ENCODE measurements at places on chromosomes 1 and 21. TPM values are rescaled to one million over a fixed set of nuclear protein-coding genes. Genes with fewer than 3 reads are reported as not detected.

DNA sequence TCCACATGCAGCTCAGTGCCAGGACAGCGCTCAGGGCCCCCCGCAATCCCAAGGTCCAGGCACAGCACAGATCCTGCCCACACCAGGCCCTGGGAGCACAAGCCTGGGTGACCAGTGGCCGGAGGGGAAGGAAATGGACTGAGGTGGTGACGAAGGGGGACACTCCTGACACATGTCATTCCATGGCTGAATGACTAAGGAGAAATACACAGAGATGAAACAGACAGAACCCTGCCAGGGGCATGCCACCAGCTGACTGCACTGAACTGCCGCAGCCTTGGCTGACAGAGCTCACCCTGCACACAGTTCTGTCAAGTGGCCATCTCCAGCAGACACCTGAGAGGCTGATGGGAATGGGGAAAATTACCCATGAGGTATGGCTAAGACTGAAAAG is 56.1 kb downstream of the HSF2BP start:
- DNase-seq, result no peak

DNA sequence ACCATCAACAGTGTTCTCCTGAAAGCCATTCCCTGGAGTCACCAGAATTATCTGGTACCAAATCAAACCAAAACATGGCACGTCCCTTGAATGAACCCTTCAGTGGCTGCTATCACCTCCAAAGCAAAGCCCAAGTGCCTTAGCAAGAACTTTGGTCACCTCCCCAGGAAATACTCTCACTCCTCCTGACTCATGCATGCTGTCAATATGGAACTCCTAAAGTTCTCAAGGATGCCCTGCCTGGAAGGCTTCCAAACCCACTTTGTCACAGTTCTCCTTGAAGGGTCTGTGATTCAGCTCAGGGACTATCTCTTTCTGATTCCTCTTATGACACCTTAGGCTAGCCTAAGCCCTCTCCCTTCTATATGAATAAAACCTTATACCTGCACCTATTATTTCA is 146.1 kb upstream of the RUNX1 start:
- DNase-seq, result peak; percentile 54

The FAM131C gene
- polyA plus RNA-seq, result 0.60 TPM

The LCE2B gene
- polyA plus RNA-seq, result not detected

The GRIK3 gene
- polyA plus RNA-seq, result not detected

GRCh38 chr1:192914696-192915095 is 105.9 kb downstream of the RGS2 start:
- no peak for DNase-seq

The C21orf58 gene
- 5.7 TPM for polyA plus RNA-seq

The KRTAP22-1 gene
- polyA plus RNA-seq, result not detected

DNA sequence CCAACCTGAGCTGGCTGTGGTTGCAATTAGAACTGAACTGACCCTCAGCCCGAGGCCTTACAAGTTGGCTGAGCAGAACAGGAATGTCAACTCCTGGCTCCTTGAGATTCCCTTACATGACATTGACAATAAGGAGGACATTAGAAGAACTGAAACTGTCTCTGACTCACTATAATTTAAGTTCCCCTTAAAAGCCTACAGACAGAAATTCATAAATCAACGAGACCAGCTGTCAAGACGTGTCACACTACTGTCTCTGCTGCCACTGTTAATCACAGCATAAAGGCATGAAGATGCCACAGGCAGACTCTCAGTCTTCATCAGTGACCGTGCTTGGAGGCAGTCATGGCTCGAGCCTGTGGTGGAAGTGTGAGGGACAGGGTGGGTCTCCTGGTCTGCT is 168.8 kb downstream of the GABPA start:
- DNase-seq, result no peak

GRCh38 chr1:220139966-220140365 is 46.0 kb downstream of the IARS2 start:
- no peak for DNase-seq

DNA sequence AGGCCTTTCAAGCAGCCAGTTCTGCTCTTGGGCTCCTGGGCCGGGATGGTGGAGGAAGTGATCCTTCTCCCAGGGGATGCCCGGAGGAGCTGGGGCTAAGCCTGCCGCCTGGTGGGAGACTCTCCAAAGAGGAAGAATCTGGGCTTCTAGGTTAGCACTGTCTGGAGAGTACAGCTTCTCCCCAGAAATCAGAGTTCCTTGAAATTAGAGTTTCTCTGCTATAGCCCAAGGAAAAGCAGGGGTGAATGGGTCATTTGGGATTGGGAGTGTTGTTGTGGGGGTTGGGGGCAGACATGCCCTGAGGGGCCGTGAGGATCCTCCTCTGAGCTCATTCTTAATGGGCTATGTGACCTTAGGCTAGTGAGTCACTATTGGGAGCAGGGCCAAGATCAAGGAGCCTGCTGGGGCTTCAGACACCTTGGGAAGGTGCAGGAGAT is 6.5 kb downstream of the LGR6 start:
- peak; percentile 52 for DNase-seq

- no peak for DNase-seq
These were observed 69.5 kb downstream of the TM2D1 start for GRCh38 chr1:61655453-61655852.

The CNKSR1 gene
- 20.8 TPM for polyA plus RNA-seq

The DNAJC6 gene
- polyA plus RNA-seq, result 3.4 TPM

- no peak for DNase-seq
These were observed 35.7 kb upstream of the LIN9 start for GRCh38 chr1:226344441-226345259.

The PIGR gene
- polyA plus RNA-seq, result 0.03 TPM

DNA sequence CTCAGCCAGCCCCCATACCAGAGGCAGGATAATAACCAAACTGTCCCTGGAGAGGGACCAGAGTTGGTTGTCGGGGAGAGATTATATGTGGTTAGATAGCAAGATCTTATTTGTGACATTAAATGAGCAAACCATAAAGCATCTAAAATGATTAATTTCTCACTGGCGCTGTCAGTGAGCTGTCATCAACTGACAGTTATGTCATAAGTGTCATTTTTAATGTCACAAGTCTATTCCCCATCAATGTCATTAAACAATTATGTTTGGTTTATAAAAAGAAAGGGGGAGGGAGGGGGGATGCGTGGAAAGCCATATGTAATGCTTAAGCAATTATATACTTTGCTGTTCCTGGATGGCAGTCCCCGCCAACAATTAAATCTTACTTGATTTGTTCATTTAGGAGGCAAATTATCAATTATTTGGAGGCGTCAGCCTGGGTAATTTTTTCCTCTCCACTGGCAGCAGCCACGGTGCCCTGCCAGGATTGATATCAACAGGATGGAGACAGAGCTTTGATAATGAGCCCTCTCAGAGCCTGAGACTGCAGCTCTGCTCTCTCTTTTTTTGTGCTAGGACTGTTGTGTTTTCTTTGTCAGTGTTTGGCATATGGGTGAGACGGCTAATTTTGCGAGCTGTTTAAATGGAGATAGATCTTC is 333.6 kb upstream of the CAMK1G start:
- DNase-seq, result no peak

- DNase-seq, result peak; percentile 95
These were observed 23.7 kb downstream of the CAMK1G start for GRCh38 chr1:209607102-209607794.

DNA sequence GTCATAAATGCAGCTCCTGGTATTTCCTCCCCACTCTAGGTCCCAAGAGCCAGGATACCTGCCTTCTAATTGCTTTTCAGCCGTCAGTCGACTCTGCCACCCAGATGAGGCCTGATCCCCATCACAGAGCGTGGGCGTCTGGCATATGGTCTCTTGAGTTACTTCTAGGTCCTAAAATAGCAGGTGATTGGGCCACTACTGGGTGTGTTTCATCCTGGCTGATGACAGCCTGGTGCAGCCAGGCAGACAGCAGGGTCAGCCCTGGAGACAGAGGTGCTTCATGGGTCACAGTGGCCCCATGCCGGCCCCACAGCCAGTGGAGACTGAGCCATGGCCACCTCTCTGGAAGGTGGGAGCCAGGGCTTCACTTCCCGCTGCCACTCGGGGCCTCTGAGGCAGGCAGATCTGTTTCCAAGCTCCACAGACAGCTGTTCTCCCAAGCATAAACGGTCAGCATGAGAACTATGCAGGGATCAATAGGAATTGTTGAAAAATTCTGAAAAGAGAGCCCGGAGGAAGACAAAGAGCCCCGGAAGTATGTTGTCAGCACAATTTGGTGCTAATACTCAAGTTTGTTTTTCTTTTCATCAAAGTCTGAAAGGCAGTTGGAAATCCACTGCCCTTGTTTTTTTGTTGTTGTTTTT is 83.0 kb downstream of the MAN1C1 start:
- no peak for DNase-seq

DNA sequence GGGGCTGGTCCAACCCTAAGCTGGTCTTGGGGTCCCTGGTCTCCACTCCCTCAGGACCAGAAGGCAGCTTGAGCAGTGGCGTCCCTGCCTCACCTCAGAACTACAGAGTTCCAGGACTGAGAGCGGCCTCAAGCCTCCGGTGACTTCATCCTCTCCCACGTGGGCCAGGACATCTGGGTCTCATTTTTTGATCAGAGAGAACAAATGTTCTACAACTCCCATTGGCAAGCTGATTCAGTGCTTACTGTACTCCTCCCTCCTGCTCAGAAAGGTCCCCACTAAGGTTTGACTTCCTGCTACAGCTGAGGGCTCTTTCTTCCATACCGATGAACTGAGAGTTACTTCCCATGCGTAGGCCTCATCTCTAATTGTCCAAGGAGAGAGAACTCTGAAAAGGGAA is 78.5 kb downstream of the PLXNA2 start:
- peak; percentile 11 for DNase-seq

All from mammary epithelial cell (primary cell).